ENCODE measurements at places on chromosomes 16 and 17. TPM values are rescaled to one million over a fixed set of nuclear protein-coding genes. Genes with fewer than 3 reads are reported as not detected.

DNA sequence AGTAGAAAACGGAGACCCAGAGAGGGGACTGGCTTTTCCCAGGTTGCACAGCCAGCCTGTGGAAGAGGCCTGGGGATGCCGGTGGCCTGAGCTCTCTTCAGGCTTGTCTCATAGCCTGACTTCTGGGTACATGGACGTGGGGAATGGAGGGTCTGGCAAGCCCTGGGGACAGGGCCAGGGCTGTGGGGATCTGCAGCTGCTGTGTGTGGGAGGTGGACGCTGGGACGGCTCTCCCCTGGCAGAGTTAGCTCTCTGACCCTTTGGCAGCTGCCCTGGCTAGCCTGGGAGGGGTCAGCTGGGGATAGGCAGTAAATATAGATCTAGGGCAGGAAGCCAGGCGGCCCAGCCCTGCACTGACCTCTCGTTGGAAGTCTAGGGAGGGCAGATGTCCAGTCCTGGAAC, 20.5 kb downstream of the SLC4A1 start:
- peak; percentile 67 for DNase-seq

- DNase-seq, result peak; percentile 88
Measured at GRCh38 chr17:42653179-42654124, 5.6 kb upstream of the TUBG2 start.

Gene RASD1
- 3.2 TPM for polyA plus RNA-seq

Gene KRTAP4-9
- not detected for polyA plus RNA-seq

All from muscle of back (tissue), 13 donors.